ENCODE measurements at places on chromosomes 7 and 10. TPM values are rescaled to one million over a fixed set of nuclear protein-coding genes. Genes with fewer than 3 reads are reported as not detected.

- H3K36me3 ChIP-seq = no peaks in the 10 kb centered on the region
- H3K27ac ChIP-seq = no peak overlapping the region
- DNase-seq = no peak
- no peaks in the 10 kb centered on the region for H3K4me1 ChIP-seq
- H3K4me3 ChIP-seq = no peak overlapping the region
Measured at GRCh38 chr7:54817152-54817551, 58.1 kb upstream of the SEC61G start.

DNA sequence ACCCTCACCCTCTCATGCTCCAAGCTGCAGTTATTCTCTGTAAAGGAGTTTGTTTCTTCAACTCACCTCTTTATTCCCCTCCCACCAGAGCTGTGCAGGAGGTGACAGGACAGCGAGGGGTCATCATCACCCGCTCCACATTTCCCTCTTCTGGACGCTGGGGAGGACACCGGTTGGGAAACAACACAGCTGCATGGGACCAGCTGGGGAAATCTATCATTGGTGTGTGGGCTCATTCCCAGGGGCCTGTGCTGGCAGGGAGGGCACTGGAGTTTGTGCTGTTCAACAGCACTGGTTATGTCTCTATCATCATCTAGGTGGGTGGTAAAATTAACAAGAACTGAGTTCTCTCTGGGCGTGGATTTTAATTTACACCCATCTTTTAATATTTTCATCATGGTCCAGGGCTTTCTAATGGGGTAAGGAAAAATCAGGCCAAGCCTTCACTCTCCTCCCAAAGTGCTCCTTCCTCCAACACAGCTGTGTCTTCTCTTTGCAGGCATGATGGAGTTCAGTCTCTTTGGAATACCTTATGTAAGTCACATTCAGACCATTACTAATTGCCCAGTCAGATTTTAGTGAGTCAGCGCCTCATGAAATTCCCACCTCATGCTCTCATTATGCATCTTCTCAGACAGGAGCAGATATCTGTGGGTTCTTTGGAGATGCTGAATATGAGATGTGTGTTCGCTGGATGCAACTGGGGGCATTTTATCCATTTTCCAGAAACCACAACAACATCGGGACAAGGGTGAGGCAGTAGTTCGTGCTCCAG is 61.6 kb downstream of the PRSS58 start:
- no peak for DNase-seq
- H3K27ac ChIP-seq = no peak overlapping the region
- H3K27me3 ChIP-seq = peaks cover 15% of the 10 kb centered on the region
- H3K4me1 ChIP-seq = no peaks in the 10 kb centered on the region

DNA sequence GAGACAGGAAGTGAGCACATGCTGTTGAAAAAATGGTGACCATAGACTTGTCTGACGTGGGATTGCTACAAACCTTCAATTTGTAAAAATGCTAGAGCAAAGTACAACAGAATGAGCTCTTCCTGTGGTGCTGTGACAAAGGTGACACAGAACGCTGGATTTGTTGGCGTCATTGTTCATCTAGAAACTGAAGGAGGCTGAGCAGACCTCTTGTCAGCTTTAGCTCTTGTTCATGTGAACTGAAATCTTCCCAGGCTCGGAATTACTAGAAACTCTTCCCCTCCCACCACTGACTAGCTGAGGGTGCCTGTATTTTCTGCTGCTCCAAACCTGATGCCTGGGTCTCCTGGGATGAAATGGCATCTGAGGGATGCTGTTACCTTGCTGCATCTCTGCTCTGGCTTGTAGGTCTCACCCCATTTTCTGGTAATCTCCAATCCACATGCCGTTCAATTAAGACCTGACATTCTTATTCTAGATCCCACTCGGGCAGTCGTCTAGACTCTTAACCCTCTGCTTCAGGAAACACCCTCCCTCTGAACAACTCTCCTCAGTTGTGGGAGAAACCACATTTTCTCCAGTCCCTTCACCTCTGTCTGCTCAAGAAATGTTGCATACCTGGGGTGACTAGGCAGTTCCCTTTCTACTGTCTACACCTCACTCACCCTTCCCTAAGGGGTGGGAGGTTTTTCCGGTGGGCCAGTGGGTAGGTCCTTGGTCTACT is 349.3 kb downstream of the CXCL12 start:
- no peak for DNase-seq
- no peaks in the 10 kb centered on the region for H3K36me3 ChIP-seq
- H3K27me3 ChIP-seq = peaks cover 10% of the 10 kb centered on the region
- H3K27ac ChIP-seq = no peak overlapping the region

DNA sequence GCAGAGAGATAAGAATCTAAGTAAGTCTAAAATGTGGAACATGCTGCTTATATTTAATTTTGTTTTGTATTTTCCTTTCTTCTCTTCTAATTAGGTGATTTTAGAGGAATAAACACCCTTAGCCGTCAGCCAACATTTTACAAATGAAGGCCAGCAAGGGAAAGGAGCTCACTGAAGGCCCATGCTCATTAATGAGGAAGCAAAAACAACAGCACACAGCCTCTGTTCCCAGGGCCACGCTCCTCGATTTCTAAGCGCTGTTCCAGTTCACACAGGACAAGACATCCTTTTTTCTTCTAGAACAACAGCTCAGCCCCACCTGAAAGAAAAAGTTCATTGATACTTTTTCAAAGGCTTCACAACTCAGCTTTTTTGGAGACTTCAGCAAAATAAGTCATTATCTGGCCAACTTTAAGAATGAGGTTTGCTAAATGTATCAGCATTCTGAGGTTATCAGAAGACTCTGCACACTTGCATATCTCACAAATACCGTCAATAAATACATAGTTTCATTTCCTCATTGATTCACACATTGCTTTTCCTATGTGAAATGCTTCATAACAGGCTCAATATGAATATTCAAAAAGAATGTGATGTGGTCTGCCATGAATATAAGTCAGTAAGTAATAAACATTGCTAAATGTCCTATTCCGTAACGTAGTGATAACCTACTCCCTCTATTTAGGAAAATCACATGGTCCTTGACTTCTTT is 34.8 kb upstream of the SFMBT2 start:
- no peak overlapping the region for H3K4me3 ChIP-seq
- peaks cover 7% of the 10 kb centered on the region for H3K36me3 ChIP-seq
- H3K27ac ChIP-seq = no peak overlapping the region
- peaks cover 3% of the 10 kb centered on the region for H3K27me3 ChIP-seq
- DNase-seq = no peak

- peaks cover 4% of the 10 kb centered on the region for H3K36me3 ChIP-seq
- H3K27me3 ChIP-seq = no peaks in the 10 kb centered on the region
- no peak for DNase-seq
Measured at GRCh38 chr7:55970978-55971377, 6.6 kb downstream of the NIPSNAP2 start.

AFAP1L2 gene
- 1.2 TPM for total RNA-seq

VAX1 gene
- not detected for total RNA-seq

- H3K27me3 ChIP-seq = no peaks in the 10 kb centered on the region
- H3K4me1 ChIP-seq = peaks cover 5% of the 10 kb centered on the region
- no peak overlapping the region for H3K4me3 ChIP-seq
- no peak overlapping the region for H3K27ac ChIP-seq
Measured at GRCh38 chr7:39702133-39702532, 78.8 kb downstream of the RALA start.

- no peak overlapping the region for H3K4me3 ChIP-seq
- H3K27ac ChIP-seq = no peak overlapping the region
- H3K4me1 ChIP-seq = no peaks in the 10 kb centered on the region
- H3K27me3 ChIP-seq = peaks cover 1% of the 10 kb centered on the region
- H3K36me3 ChIP-seq = no peaks in the 10 kb centered on the region
Measured at GRCh38 chr7:158361326-158361946, 226.2 kb downstream of the PTPRN2 start.

DNA sequence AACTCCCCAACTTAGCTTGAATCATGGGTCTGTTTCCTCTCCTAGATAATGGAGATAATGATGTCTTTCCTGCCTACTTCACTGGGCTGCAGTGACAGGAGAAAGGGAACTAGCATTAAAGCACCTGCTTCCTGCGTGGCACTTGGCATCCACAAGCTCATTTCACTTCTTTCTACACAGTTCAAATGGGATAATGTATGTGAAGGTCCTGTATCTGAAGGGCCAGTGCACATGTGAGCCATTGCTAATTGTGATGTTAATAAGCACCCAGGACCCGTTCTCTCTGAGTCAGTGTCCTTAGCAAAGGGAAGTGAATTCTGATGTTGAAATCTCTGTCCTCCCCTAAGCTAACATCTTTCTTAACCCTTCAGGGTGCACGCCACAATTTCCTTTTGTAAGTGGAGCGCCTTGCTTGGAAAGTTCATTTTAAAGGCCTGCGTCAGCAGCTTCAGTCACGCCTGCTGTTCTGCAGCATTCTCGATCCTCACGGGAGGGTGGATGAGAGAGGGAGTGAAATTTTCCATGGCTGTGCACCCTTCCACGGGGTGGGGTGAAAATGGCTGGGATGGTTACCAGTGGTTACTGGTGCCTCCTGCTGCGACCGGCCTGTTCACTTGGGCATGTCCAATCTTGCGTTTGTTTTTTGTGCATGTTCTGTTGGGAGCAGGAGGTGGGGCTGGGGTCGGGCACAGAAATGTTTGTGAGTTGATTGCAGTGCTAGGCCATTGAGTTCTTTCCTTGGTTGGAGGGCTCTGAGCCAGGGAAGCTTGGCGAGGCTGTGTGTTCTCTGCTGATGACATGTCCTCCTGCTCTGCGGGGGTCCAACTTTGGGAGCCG is 59.2 kb downstream of the HK1 start:
- no peak overlapping the region for H3K4me3 ChIP-seq
- H3K36me3 ChIP-seq = peaks cover 1% of the 10 kb centered on the region
- no peak for DNase-seq
- peaks cover 65% of the 10 kb centered on the region for H3K4me1 ChIP-seq

NFE2L3 gene
- total RNA-seq = 27.3 TPM

TMEM213 gene
- 0.19 TPM for total RNA-seq

CASTOR2 gene
- 3.8 TPM for total RNA-seq

CARD11 gene
- 107 TPM for total RNA-seq

KCND2 gene
- not detected for total RNA-seq

GRCh38 chr10:89280508-89280907 is 21.3 kb upstream of the IFIT2 start:
- no peak for DNase-seq
- H3K36me3 ChIP-seq = no peaks in the 10 kb centered on the region
- no peaks in the 10 kb centered on the region for H3K27me3 ChIP-seq
- no peaks in the 10 kb centered on the region for H3K4me1 ChIP-seq

LEP gene
- not detected for total RNA-seq

CRHR2 gene
- not detected for total RNA-seq

ZNF239 gene
- 1.5 TPM for total RNA-seq

DNA sequence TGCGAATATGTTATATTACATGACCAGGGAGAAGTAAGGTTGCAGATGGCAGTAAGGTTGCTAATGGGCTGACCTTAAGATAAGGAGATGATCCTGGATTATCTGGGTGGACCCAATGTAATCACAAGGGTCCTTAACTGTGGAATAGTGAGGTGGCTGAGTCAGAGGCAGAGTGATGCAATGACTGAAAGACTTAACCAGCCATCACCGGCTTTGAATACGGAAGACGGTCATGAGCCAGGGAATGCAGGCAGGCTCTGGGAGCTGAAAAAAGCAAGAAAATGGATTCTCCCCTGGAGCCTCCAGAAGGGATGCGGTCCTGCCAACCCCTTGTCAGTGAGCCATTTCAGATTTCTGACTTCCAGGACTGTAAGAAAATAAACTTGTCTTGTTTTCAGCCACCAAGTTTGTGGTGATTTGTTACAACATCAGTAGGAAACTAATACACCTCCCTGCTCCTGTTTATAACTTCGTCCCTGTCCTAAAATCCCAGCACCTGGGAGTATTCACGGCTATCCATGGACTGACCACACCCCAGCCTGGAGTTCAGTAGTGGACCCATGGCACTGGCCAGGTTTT is 4.6 kb upstream of the C10orf95 start:
- peaks cover 31% of the 10 kb centered on the region for H3K4me1 ChIP-seq
- peak overlapping the region; percentile 8 for H3K27ac ChIP-seq
- no peaks in the 10 kb centered on the region for H3K27me3 ChIP-seq
- DNase-seq = no peak
- peaks cover 15% of the 10 kb centered on the region for H3K36me3 ChIP-seq
- H3K4me3 ChIP-seq = no peak overlapping the region

DNA sequence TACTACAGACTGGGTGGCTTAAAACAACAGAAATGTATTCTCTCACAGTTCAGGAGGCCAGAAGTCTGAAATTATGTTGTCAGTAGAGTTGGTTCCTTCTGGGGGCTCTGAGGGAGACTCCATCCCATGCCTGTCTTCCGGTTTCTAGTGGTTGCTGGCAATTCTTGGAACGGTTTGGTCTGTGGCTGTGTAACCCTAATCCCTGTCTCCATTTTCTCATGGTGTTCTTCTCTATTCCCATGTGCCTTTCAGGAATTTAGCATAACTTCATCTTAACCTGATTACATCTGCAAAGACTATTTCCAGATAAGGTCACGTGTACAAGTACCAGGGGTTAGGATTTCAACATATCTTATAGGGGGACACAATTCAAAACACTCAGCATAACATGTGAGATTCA is 73.2 kb downstream of the FAM241B start:
- no peak overlapping the region for H3K27ac ChIP-seq
- peaks cover 4% of the 10 kb centered on the region for H3K4me1 ChIP-seq
- peaks cover 55% of the 10 kb centered on the region for H3K27me3 ChIP-seq
- DNase-seq = no peak
- H3K4me3 ChIP-seq = no peak overlapping the region

ADAMTS14 gene
- total RNA-seq = not detected

SPDYE2 gene
- not detected for total RNA-seq

GRCh38 chr7:142362349-142362748 is 104.5 kb upstream of the PRSS58 start:
- H3K4me1 ChIP-seq = peaks cover 21% of the 10 kb centered on the region
- H3K27me3 ChIP-seq = peaks cover 6% of the 10 kb centered on the region
- DNase-seq = no peak
- H3K4me3 ChIP-seq = no peak overlapping the region
- H3K27ac ChIP-seq = no peak overlapping the region

NRBF2 gene
- total RNA-seq = 21.3 TPM

CAMK2B gene
- total RNA-seq = 0.46 TPM

DNA sequence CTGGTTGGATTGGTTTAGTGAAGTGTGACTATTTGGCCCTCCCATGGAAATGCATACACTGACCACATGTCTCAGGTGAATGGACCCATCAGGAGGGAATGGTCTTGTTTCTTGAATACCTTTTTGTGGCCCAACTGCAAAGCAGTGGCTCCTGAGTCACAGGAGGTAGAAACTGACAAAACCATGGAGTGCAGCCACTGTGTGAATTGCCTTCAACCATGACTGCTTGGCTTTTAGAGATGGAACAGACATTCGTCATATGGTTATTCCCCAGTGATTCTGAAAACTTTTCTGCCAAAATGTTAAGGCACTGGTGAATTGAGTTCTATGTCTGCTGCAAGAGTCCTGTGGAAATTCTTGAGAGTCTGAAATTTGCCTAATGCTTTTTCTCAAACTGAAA is 64.7 kb downstream of the CDK14 start:
- DNase-seq = no peak
- no peaks in the 10 kb centered on the region for H3K4me1 ChIP-seq
- H3K36me3 ChIP-seq = no peaks in the 10 kb centered on the region
- no peak overlapping the region for H3K4me3 ChIP-seq
- H3K27ac ChIP-seq = no peak overlapping the region

GNGT1 gene
- not detected for total RNA-seq
